Transverse colon (tissue), 4 donors: ENCODE measurements at places on chromosomes 5 and 9. TPM values are rescaled to one million over a fixed set of nuclear protein-coding genes. Genes with fewer than 3 reads are reported as not detected.

Gene CTXN3
- not detected for total RNA-seq

GRCh38 chr5:78574131-78574673 lies 74.4 kb downstream of the LHFPL2 start:
- DNase-seq = peak; percentile 11

Gene PCDHGA2
- total RNA-seq = 1.4 TPM

DNA sequence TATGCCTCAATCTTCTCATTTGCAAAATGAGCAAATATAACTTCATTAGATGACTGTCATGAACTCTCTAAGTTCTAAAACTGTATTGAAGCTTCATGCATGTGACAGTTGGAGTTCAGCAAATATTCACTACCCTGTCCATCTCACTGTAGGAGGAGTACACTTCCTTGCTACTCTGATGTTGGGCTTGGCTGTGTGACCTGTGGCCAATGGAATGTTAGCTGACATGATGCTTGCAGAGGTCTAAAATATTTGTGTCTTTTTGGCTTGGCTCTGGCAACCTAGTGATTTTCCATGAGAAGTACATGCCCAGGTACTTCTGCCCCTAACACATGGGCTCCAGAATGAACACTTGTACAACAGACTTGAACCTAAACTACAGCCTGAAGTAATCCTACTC lies 203.1 kb upstream of the ANKH start:
- no peak for DNase-seq

DNA sequence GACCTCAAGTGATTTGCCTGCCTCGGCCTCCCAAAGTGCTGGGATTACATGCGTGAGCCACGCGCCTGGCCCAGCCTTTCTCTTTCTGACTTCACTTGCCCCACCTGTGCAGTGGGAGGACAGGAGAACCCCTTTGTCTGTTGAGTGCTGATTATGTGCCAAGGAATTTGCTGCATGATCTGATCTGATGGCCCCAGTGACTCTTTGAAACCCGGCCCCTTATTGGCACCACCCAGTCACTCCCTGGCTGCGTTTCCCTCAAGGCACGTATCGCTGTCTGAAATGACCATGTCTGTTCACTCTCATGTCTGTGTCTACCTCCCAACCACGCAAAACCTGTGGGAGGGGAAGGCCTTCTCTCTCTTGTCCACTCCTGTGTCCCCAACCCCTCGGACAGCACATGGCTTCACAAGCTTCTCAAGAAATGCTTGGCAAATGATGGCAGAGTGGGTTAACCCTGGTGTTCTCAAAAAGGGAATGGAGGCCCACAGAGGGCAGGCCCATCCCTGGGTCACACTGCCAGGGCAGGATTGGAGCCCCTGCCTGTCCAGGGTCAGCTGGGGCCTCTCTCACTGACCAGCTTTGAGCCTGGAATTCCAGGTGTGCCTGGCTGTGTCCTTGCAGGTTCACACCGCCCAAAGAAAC lies 21.9 kb downstream of the NEK6 start:
- DNase-seq = no peak

GRCh38 chr9:5869315-5870019 lies 21.2 kb upstream of the MLANA start:
- no peak for DNase-seq

GRCh38 chr5:124395926-124396325 lies 350.5 kb downstream of the ZNF608 start:
- DNase-seq = no peak

DNA sequence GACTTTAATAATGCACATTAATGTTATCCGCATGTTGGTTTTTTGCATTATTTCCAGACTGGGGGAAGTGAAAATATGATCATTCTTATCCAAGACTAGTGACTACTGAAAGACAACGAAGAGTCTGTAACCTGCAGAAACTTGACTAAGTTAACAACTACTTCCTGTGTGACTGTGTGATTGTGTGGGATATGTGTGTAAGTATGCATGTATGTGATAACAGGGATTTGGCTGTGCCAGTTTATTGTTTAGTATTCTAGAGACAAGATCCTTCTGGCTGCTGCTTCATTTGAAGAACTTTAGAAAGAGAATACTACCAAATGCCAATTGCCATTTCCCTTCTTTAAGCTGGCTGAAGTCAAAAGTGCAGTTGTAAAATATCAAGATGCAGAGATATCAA lies 375.7 kb upstream of the PRR16 start:
- DNase-seq = no peak
